ENCODE measurements at places on chromosomes 1 and 21.

DNA sequence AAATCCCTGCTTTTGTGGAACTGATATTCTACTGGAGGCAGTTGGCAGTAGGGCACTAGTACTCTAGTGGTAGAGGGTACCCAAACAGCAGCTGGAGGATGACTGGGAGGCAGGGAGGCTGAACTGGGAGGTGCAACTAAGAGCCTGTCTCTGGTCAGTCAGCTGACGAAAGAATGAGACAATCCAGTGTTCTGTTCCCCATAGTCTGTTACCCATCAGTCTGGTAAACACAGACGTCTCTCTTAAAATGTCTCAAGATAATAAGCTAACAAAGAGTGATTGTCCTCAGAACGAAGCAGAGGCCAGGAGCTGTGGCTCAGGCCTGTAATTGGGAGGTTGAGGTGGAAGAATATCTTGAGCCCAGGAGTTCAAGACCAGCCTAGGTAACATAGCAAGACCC, 30.4 kb downstream of the TFAP2E start:
- DNase-seq, result no peak

GRCh38 chr21:44299085-44299457, 782 bp upstream of the PFKL start:
- no peak for DNase-seq

DNA sequence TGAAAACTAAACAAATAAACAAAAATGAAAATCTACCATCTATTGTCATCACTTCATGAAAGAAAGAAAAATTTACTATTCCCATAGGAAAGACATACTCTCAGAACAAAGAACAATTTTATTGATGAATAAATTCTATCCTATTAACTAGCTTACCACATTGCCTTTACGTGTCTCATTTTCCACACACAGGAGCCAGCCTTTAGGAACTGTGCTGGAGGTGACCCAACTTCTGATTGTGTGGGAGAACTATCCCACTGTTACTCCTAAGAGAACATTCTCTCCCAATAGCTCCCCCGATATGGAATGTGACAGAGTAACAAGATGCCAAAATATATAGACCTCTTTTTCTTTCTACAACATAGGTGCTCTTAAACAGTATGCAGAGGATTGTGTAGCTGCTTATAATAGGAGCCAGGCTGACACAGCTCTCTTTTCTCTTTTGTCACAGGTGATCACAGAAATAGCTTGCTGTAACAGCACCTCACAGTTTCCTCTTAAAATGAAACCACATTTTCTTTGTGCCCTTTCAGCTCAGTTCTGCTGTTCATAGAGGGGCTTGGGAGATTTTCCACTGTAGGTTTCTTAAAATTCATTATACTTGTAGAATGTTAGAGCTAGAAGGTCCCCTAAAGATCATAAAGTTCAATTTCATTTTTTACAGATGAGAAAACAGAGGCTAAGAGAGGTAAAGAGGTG, 35.5 kb downstream of the C21orf91 start:
- no peak for DNase-seq

GRCh38 chr1:230253150-230253549, 173.0 kb downstream of the PGBD5 start:
- DNase-seq, result no peak

GRCh38 chr21:42218836-42219605, at the start of gene ABCG1:
ABCG1 (plus strand) TSS chr21:42219140; CDS start chr21:42219263, 123 bp downstream.
- no peak for DNase-seq

GRCh38 chr21:22346576-22346975, 1348.4 kb downstream of the NCAM2 start:
- DNase-seq, result no peak

DNA sequence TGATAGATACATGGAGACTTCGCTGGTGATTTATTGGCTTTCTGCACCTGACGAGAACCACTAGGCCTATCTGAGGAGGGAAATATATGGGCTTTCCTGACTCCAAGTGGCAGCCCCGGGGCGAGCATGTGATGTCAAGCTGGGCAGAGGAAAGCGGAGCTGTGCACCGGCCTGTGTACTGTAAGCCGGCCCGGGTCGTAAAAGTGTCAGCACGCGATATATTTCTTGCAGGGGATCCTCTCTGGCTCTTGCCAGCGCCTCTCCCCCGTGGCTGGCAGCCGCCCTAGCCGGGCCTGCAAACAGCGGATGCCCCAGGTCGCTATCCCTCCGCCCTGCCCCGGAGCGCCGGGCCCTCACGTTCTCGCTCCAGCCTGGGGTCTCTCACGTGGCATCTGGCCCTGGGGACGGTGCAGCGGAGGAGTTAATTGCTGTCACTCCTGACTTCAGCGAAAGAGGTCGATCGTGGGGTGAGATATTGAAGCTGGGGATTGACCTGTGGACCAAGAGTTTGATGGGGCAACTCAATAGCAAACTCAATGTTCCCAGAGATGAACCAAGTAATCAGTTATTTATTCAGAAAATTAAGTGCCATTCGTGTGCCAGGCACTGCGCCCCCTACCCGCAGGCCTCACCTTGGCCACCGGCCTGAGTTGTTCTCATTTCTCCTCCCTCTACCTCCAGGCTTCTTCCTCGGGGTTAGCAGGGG, 41.0 kb upstream of the HAO2 start:
- DNase-seq, result no peak

DNA sequence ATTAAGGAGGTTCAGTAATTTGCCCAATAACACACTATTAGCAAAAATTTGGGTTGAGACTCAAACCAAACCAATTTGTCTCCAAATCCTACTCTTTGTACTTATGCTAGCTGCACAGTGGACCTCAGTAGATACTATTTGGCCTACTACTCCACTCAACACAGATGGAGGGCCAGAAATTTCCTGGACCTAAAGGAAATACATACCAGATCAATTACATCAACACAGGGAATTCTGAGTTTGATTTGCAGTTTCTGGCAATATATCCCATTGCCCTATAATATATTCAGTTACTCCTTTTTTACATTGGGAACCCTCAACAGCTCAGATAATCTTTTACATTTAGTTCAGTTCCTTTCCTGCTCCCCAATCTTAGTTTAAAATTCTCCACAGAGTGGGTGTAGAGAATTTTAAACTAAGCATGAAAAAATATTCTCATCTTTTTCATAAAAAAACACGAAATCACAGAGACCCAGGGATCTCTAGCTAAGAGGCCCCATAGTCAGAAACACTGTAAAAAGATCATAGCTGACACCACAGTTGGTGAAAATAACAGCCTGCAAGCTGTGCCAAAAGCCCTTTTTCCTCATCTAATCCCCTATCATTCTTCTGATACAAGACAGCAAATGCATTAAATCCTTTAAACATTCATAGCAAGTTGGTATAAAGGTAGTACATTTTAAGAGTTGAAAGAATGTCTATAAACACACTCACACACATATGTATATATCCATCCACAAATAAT, 317.7 kb upstream of the ESRRG start:
- DNase-seq, result no peak

DNA sequence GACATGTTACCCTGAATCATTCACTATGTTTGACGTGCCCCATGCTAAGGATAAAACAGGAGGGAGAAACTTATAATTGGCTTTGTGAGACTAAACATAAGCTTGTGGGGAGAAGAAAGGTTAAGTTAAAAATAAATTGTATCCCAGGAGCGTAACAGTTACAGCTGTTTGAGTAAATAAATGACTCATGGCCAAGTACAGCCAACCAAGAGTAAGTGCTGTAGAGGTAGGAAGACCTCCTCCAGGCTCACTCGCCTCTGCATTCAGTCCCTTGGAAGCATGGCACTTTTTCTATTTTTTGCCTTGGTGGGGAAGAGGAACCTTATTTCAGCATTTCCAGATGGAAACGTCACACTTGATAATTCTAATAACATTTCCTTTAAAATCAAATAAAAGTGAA, 116.5 kb downstream of the ZP4 start:
- no peak for DNase-seq

DNA sequence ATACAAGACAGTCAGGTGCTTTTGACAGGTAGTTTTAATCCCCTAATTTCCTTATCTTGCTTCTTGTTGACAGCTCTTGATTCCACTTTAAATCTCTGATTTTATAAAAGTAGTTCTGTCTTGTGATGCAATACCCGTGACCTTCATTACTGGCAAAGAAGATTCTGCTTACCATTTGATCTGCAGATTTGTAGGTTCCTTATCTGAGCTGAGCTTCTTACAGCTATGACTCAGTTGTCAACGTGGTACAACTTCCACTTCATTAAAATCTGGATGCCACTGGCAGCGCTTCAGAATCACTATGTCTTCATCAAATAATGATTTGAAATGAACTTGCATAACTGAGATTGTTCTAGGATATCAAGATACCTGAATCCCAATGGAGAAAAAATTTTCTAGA, 543.6 kb upstream of the B3GALT2 start:
- no peak for DNase-seq

Measured in NCI-H1048 (cell line).